ENCODE measurements at places on chromosomes 12 and 14. TPM values are rescaled to one million over a fixed set of nuclear protein-coding genes. Genes with fewer than 3 reads are reported as not detected.

C12orf50 gene
- 0.10 TPM for total RNA-seq

TAS2R8 gene
- total RNA-seq = not detected

BMP4 gene
- total RNA-seq = not detected

KRT75 gene
- total RNA-seq = not detected

FSCB gene
- not detected for total RNA-seq

MARK3 gene
- total RNA-seq = 83.4 TPM
